ENCODE measurements at places on chromosomes 13 and 19. TPM values are rescaled to one million over a fixed set of nuclear protein-coding genes. Genes with fewer than 3 reads are reported as not detected.

The ZNF433 gene
- 8.2 TPM for total RNA-seq

The ZNF565 gene
- 6.2 TPM for total RNA-seq

The RASA3 gene
- total RNA-seq, result 6.0 TPM

The C1QTNF9 gene
- total RNA-seq, result not detected

The SLC1A6 gene
- 15.0 TPM for total RNA-seq

The COX6B2 gene
- total RNA-seq, result 0.77 TPM

The PLK5 gene
- not detected for total RNA-seq

The FBXL3 gene
- total RNA-seq, result 21.3 TPM

The GJA3 gene
- total RNA-seq, result 0.17 TPM
